ENCODE measurements at places on chromosomes 12 and 14. TPM values are rescaled to one million over a fixed set of nuclear protein-coding genes. Genes with fewer than 3 reads are reported as not detected.

GABARAPL1 gene
- 213 TPM for polyA plus RNA-seq

MYF5 gene
- not detected for polyA plus RNA-seq

FLRT2 gene
- polyA plus RNA-seq: 5.1 TPM

WASHC4 gene
- polyA plus RNA-seq: 52.6 TPM

Measured in neural cell (in vitro differentiated cells).